Activated gamma-delta T cell treated with Interleukin-2 at 50 U/mL for 16 hours (primary cell): ENCODE measurements at places on chromosomes 1 and 21.

GRCh38 chr1:226958300-226958699 lies 18.2 kb downstream of the COQ8A start:
- no peak for DNase-seq

- no peak for DNase-seq
Measured at GRCh38 chr1:27504588-27505419, 14.8 kb upstream of the WASF2 start.

GRCh38 chr1:226069811-226070489 lies 7.4 kb downstream of the H3-3A start:
- no peak for DNase-seq

- DNase-seq = no peak
Measured at GRCh38 chr1:28716336-28716735, 20.4 kb upstream of the YTHDF2 start.

- DNase-seq = peak; percentile 54
Measured at GRCh38 chr1:19704247-19705113, 39.8 kb downstream of the HTR6 start.

DNA sequence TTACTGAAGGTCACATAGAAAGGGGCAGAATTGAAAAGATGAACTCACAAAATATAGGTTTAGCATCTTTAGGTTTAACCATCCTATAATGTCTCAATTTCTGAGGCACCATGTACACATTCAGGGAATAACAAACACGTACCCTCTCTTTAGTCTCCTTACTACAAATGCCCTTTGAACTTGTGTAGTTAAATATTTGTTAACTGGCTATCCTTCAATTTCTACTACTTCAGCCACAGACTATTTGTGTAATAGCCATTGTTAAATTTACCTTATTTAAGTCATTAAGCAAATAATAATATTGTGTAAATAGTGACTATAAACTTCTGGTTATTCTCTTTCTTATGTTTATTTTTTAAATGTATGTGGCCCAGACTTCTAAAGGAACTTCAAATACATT lies 600.5 kb downstream of the KCNT2 start:
- no peak for DNase-seq

GRCh38 chr21:45040157-45040711 lies 34.1 kb upstream of the ADARB1 start:
- no peak for DNase-seq

DNA sequence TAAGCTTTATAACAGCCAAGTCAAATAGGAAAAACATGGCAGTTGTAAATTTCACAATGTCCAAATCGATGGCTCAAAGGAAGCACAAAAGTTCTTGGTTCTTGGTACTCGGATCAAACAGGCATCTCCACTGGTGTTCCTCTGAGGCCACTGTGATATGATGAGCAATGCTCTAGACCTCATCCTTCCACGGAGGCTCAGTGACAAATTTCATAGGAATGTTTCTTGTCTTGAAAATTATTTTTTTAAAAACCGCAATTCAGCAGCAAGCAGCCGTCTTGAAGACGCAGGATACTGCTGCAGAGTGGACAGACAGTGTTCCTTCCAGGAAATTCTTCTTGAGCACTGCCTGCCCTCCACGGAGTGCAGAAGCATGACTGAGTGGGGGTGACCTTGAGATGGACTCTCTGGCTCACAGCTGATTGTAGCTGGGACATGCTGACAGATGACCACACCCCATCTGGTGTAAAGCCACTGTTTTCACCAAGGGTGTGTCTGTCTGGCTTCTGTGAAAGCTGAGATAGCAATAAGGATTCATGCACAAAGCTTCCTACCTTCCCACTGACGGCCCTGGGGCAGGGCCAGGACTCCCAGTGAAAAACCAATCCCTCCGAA lies 61.9 kb downstream of the TIAM1 start:
- no peak for DNase-seq

- DNase-seq = no peak
Measured at GRCh38 chr1:11061652-11062365, 2.0 kb upstream of the SRM start.

- no peak for DNase-seq
Measured at GRCh38 chr1:69278923-69279322, 288.8 kb upstream of the LRRC7 start.

DNA sequence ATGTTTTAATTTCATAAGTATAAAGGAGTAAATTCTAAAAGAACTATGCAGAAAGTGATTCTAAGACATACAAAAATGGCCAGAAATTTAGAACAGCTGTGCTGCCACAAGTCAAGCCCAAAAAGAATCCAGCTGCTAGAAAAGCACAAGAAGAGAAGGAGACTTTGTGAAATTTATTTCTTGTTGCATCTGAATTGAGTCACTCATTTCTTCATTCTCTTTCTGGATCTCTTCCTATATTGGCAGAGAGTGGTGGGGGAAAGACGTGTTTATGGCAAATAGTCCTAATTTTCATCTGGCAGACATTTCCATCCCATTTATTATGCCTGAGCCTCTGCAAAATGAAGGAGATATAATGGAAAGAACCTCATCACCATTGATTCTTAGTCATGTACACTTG lies 139.6 kb upstream of the CTTNBP2NL start:
- DNase-seq = no peak

- no peak for DNase-seq
Measured at GRCh38 chr1:56927171-56927570, 38.6 kb downstream of the C8B start.

GRCh38 chr1:10188133-10188650 lies 22.2 kb upstream of the KIF1B start:
- no peak for DNase-seq

GRCh38 chr1:84000196-84000885 lies 1.4 kb upstream of the TTLL7 start:
- DNase-seq = no peak

DNA sequence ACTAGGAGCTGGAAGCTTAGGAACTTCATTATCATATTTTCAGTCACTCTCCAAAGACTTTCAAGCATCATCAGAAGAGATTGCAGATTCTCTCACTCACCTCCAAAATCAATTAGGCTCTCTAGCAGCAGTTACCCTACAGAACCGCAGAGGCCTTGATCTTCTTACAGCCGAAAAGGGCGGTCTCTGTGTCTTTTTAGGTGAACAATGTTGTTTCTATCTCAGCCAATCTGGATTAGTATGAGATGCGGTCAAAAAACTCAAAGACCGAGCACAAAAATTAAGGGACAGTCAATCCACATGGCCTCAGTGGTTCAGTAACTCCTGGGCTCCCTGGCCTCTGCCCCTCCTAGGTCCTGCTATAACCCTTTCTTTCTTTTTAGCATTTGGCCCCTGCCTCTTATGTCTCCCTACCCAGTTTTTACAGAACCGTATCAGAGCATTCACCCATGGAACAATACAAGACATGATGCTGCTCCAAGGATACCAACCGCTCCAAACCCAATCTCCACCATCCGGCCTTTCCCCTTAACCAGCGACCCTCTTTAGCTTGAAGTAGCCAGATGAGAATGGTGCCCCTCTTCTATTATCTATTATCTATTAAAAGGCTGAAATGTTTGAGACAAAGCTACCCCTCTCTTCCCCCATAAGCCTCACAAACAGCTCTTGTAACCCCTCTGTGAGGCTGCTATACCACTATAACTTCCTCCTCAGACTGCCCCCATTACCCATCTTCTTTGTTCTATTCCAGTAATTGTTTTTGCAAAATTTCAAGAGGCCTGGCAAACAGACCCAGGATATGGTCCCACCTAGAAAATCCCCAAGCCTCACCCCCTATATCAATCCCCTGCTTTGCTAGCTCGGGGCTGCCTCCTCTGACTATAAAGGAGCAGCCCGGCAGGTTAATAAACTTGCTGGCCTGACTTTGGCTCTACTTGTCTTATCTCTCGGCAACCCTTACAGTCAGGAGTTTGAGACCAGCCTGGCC lies 18.7 kb upstream of the CA6 start:
- DNase-seq = no peak

DNA sequence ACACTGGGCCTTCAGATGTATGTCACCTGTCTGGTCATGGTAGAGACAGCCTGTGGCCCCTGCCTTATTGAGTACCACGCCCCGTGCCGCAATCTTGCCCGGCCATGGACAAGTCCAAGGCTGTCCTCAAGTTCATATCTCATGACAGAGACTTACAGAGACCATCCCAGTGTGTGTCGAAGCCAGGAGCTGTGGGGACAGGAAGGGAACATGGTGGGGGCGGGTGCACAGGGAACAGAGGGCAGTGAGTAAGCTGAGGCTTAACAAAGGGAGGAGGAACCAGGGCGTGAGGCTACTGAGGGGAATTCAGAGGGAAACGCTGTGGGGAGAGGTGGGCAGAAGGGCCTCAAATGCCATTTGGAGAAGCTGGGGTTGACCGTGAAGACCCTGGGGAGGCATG lies 75.8 kb downstream of the ALPL start:
- DNase-seq = no peak

- DNase-seq = no peak
Measured at GRCh38 chr21:31514598-31514997, 144.9 kb upstream of the SOD1 start.

- no peak for DNase-seq
Measured at GRCh38 chr1:119327094-119327449, 41.5 kb upstream of the HAO2 start.

DNA sequence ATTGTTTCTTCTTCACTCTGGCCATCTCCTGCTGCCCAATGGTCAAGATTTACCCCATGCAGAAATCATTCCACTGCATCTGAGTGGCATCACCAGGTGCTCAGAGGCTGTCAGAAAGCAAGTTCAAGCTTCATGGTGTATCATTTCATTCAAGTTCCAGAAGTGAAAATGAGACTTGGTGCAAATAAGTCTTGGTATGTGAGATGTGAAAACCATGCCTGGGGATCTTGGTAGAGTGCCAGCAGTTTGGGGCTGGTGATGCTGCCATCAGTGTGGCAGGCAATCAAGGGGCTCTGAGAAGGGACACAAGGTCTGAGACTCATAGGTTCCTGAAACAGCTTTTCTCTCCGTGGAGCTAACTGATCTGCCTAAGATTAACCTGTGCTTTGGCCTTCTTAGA lies 52.0 kb downstream of the CD2 start:
- DNase-seq = peak; percentile 47

GRCh38 chr21:25565272-25566211 lies 41.7 kb downstream of the MRPL39 start:
- no peak for DNase-seq

GRCh38 chr1:198775606-198776005 lies 136.8 kb downstream of the PTPRC start:
- no peak for DNase-seq

GRCh38 chr1:79969886-79970285 lies 963.4 kb upstream of the ADGRL4 start:
- DNase-seq = no peak

- peak; percentile 15 for DNase-seq
Measured at GRCh38 chr21:34722684-34723300, 54.0 kb downstream of the CLIC6 start.

DNA sequence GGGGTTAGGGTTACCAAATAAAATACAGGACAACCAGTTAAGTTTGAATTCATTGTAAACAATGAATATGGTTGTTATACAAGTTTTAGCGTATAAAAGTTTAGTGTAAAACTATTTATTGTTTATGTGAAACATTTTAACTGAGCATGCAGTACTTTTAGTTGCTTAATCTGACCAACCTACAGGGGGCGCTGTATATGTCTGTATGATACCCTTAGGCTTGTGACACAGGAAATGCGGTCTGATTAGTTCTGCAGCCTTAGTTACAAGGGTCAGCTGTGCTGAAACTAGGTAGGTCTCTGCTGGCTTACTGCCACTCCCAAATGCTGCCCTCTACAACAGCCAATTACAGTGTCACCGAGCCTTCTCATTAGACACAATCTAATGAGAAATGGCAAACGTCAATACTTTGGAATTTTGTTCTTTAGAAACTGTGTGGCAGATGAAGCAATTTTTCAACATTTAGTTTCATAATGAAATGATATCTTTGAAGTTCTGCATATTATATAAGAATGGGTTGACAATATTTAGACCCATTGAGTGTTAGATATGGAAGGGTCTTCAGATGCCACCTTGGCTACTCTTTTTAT lies 56.2 kb downstream of the NTNG1 start:
- DNase-seq = no peak

DNA sequence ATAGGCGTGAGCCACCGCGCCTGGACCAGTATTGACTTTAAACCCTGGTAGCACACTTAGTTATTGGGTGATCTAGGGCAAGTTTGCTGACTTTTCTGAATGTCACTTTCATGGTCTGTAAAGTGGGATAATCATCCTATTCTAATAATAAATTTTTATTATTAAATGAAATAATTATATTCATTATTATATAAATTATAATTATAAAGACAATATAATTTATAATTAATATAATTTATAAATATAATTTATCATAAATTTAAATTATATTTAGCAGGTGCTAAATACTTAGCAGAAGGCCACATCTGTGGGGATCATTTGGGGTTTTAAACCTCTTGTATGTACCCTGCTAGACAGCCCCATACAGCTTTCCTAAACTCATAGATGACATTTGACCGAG lies 59.7 kb downstream of the KANK4 start:
- DNase-seq = no peak
